Stimulated activated naive CD8-positive, alpha-beta T cell treated with anti-CD3 and anti-CD28 coated beads, Interleukin-15, Interleukin-2, amounts not matched to agents 100 U/mL and 50 U/mL, for 24 hours (primary cell): ENCODE measurements at places on chromosomes 13 and 19.
A peak's percentile ranks its signal among the peaks of the same experiment; 100 is the strongest.

GRCh38 chr19:5567360-5567969 lies at the start of gene TINCR:
TINCR (minus strand) TSS chr19:5567953.
- no peak for DNase-seq

DNA sequence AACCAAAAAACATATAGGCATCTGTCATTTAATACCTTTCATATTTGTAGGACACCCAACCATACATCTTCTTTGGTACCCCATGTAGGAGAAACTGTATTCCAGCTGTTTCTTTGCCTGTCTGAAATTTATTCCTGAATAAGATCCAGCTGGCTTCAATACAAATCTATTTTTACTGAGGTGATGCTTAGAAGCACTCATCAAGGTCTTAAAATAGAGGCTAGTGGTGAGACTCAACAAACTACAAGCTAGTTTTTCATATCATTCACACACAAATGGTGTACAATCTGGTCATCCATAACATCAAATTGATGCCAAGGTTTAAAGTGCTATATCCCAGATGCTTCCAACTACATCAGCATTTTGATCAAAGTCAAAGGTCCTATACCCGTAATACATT lies 1071.3 kb upstream of the MIR17HG start:
- no peak for DNase-seq

GRCh38 chr13:78323040-78323439 lies 280.3 kb downstream of the POU4F1 start:
- DNase-seq, result no peak

GRCh38 chr19:53504885-53505284 lies 33.1 kb upstream of the ZNF331 start:
- DNase-seq, result no peak

DNA sequence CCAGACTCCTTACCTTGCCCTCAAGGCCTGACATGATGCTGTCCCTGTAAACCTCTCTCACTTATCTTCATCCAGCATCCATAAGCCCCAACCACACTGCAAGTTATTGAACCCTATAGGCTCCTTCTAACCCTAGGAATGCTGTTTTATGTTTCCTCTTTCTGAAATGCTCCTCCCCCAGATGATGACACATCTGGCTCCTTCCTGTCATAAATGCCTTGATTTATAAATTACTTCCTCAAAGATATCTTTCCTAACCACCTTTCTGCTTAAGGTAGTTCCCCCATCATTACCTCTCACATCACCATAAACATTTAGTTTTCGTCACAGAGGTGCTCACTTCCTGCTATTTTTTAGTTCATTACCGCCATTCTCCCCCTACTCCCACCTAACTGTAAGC lies 12.3 kb downstream of the RUBCNL start:
- no peak for DNase-seq

DNA sequence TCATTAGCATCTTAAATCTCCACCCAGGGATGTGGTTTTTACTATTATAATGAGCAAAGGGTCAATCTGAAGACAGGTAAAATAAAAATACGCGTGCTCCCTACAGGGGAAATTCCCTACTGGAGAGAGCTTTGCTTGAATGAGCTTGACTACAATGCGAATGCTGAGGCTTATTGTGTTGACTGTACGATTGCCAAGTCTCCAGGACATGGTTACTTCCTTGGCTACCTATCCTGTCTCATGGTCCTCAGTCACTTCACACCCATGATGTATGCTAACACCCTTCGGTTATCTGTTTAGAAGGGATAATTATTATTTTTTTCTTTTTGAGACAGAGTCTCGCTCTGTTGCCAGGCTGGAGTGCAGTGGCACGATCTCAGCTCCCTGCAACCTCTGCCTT lies 61.7 kb downstream of the ZNF627 start:
- DNase-seq, result no peak

GRCh38 chr19:50739914-50740426 lies 16.8 kb downstream of the CLEC11A start:
- no peak for DNase-seq

GRCh38 chr13:29917650-29918049 lies 67.2 kb upstream of the UBL3 start:
- DNase-seq, result no peak

GRCh38 chr13:109884462-109884861 lies 98.1 kb upstream of the IRS2 start:
- DNase-seq, result no peak

- DNase-seq, result no peak
Measured at GRCh38 chr13:72908416-72908815, 126.5 kb downstream of the PIBF1 start.

- peak; percentile 85 for DNase-seq
Measured at GRCh38 chr19:1279782-1280341, 4.5 kb downstream of the FAM174C start.

- no peak for DNase-seq
Measured at GRCh38 chr19:5118026-5118425, 149.1 kb downstream of the KDM4B start.

GRCh38 chr19:17829855-17830566 lies 8.7 kb upstream of the INSL3 start:
- DNase-seq, result no peak

GRCh38 chr19:11410682-11411081 lies 8.4 kb downstream of the RGL3 start:
- DNase-seq, result no peak

- DNase-seq, result no peak
Measured at GRCh38 chr19:56718231-56718630, 46.7 kb upstream of the ZNF835 start.

- DNase-seq, result no peak
Measured at GRCh38 chr19:43692877-43693276, 22.9 kb upstream of the PLAUR start.

GRCh38 chr19:8324186-8325050 lies 3.1 kb downstream of the RPS28 start:
- DNase-seq, result no peak

GRCh38 chr13:25225970-25226369 lies 53.9 kb upstream of the AMER2 start:
- no peak for DNase-seq

GRCh38 chr19:10625762-10626138 lies 397 bp downstream of the SLC44A2 start:
- no peak for DNase-seq

- DNase-seq, result no peak
Measured at GRCh38 chr19:47601180-47601904, 7.6 kb upstream of the BICRA start.

- DNase-seq, result no peak
Measured at GRCh38 chr19:6662702-6663101, 7.3 kb downstream of the TNFSF14 start.

- peak; percentile 83 for DNase-seq
Measured at GRCh38 chr13:80342471-80343371, 1.8 kb upstream of the SPRY2 start.

DNA sequence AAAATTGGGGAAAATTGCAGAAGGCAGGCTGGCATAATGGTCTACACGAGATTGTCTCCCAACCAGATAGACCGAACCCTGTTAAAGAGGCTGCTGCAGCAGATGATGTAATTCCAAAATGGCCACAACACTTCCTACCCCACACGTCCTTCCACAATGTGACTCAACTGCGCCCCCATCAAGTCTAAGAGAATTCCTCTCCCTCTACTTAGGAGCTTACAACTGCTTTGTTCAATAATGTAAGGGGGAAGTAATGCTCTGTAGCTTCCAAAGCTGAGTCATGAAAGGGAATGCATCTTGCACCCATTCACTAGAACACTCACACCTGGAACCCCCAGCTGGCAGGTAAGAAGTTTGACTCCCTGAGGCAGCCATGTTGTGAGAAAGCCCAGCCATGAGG lies 117.8 kb upstream of the IRS2 start:
- no peak for DNase-seq

DNA sequence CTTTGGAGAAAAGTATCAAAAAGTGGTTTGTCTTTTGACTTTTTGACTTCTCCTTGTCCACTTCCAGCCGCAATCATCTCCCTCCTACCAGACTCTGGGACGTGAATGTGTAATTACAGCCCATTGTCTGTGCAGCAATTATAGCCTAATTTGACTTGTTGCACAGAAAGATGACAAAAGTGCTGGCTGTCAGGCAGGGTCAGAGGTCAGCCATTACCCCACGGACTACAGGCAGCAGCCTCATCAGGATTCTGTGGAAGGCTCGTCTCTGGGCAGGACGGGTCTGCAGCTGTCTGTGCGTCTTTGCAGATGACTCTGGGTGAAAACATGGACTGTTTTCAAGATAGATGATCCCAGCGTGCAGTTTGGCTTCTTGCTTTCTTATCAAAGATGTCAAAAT lies 102.2 kb upstream of the EDNRB start:
- no peak for DNase-seq

DNA sequence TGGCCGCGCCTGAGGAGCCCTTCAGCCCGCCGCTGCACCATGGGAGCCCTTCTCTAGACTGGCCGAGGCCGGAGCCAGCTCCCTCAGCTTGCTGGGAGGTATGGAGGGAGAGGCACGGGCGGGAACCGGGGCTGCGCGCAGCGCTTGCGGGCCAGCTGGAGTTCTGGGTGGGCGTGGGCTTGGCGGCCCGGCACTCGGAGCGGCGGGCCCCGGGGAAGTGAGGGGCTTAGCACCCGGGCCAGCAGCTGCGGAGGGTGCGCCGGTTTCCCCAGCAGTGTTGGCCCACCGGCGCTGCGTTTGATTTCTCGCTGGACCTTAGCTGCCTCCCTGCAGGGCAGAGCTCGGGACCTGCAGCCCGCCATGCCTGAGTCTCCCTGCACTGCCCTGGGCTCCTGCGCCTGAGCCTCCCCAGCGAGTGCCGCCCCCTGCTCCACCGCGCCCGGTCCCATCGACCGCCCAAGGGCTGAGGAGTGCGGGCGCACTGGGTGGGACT lies 1890.0 kb upstream of the PCDH20 start:
- no peak for DNase-seq

GRCh38 chr19:58475714-58476497 lies at the start of gene ZNF446:
ZNF446 (plus strand) TSS chr19:58476352; CDS start chr19:58477219, 867 bp downstream.
- peak; percentile 95 for DNase-seq

GRCh38 chr13:40275636-40276035 lies 390.8 kb downstream of the FOXO1 start:
- no peak for DNase-seq

DNA sequence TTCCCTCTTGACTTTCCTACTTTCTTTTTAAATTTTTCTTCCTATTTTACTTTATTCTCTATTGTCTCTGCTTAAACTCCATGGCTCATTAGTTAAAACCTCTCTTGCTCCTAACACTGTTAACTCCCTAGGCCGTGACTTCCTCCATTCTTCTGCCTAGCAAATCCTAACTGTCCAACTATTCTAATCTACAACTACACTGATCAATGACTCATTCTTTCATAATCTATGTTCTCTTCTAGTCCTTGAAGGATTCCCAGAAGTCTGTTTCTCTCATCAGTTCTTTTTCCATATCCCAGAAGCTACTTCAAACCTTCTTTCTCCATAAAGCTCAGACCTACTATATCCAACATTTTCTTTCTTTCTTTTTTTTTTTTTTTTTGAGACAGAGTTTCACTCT lies 66.9 kb downstream of the MICU2 start:
- no peak for DNase-seq

DNA sequence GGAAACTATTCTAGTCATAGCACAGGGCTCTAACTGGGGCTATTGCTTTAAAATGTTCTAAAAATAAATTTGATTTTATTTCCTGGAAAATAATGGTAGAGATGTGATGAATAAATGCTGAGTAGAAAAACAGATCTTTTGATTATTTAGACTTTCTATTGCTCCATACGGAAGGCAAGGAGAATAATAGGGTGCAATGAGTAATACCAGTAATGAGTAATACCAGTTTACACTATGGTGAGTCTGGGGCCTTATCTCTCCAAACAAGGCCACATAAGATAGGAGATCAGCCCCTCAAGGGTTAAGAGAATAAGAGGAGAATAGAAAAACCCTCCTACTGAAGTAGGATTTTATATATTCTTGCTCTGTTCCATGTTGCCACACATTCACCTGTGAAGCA lies 390.4 kb downstream of the KLF5 start:
- DNase-seq, result no peak

- DNase-seq, result no peak
Measured at GRCh38 chr13:52053460-52053859, 29.0 kb downstream of the UTP14C start.

GRCh38 chr19:39765091-39766076 lies 13.3 kb upstream of the LEUTX start:
- peak; percentile 54 for DNase-seq

DNA sequence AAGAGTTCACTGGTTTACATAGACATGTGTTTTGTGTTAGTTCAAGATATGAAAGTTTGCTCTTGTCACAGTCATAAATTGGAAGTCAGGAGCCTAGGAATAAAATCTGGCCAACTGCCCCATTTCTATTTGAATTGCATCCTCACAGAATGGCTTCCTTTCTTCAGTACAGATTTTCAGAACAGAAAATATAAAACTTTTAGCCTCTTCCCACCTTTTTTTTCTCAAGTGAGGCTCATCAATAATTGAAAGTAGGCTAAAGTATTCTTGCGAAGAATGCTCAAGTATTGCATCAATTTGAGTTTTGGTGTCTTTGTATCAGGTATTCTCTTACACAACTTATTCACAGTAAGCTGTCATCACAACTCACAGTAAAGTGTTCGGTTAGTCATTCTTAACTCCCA lies 802.7 kb downstream of the PCDH9 start:
- DNase-seq, result no peak

DNA sequence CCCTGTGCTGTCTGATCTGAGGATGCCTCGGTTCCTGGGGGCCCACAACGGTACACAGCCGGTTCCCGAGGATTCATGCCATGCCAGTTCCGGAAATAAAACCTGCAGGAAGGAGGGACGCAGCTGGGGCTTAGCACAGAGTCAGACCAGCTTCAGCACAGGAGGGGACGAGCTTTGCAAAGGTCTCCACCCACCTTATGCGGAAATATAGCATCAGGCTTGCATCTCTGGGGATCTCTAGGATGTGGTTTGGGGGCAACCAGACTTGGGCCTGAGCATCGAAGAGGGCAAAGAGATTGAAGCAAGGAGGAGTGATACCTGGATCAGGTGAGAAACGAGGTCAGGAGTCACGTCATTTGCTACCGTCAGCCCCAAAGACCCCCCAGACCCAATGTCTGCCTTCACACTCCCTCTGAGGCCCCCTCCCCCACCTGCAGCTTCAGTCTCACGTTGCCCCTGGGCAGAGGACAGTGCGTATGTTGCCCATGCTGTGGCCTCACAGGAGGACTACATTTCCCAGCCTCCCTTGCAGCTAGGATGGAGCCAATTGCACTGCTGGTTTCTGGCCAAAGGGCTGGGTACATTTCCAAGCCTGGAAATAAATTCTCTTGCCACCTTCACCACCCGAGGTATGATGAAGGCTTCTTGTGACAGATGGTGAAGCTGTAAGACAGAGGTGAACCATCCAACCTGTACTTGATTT lies 12.1 kb downstream of the TYK2 start:
- DNase-seq, result peak; percentile 14

DNA sequence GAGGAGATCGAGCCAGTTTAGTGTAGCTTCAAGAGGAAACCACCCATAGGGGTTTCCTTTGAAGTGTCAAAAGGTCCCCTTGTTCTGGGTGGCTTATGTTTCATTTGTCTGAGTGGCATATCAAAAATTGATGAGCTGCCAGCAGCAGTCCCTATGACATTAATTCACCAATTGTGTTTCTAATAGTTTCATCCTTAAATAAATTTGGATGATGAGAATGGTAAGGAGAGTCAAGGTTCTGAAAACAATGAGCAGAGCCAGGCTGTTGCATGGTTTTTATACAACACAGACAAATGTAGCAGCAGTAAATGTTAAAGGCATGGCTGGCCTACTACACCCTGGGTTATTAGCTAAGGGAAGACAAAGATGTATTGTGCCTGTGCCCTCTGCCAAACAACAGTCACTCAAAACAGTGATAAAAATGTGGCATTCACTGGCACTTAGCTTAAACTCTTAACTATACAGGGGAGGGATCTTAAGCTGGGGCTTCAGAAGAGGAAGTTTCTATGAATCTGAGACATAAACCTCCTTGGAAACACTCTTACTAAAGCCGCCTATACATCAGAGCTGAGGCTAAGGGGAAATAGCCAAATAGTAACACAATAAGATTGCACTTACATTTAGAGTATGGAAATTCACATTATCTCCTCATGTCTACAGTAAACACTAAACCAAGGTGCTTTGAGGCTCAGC lies 200.5 kb downstream of the POU4F1 start:
- DNase-seq, result no peak
